ENCODE measurements at places on chromosomes 2 and 18.
A peak's percentile ranks its signal among the peaks of the same experiment; 100 is the strongest.

DNA sequence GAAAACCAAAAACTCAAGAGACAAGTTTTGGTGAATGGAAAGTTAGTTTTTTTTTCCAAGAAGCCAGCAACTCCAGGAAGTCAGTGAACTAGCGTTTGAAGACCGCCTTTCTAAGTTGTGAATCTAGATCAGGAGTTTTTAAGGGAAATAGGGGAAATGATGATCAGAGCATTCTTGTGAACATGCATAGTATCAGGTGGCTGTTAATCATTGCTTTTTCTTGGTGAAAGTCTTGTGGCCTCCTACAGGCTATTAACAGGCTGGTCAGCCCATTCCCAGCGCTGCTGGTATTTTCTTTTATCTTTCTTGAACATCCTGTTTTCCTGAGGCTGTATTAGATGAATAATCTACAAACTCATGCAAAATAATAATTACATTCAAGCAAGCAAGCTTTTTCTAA lies 155.8 kb downstream of the PTPRM start:
- no peak for DNase-seq

GRCh38 chr18:7601246-7601615 lies 34.1 kb downstream of the PTPRM start:
- DNase-seq: no peak

- no peak for DNase-seq
Measured at GRCh38 chr2:201349601-201350000, 7.5 kb downstream of the FLACC1 start.

- DNase-seq: no peak
Measured at GRCh38 chr18:46257366-46257765, 153.2 kb downstream of the HAUS1 start.

DNA sequence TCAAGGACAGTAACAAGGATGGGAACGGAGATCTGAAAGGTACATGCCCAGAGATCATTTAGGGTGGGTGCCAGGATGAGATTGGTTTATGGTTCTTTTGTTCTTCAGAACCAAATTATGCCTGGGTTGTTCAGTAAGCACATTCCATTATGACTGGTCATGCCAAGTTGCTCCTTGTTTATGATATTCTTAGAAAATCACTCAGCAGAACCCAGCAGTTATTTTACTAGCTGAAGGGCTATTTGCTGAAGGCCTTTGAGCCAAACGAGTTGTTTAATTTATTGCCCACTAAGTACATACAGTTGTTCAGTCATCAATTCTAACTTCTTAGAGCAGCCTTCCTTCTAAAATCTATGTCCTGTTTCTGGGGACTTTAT lies 635 bp downstream of the SLC3A1 start:
- no peak for DNase-seq

GRCh38 chr2:46123013-46123412 lies 174.2 kb upstream of the EPAS1 start:
- no peak for DNase-seq

GRCh38 chr2:240990266-240990529 lies 8.2 kb upstream of the SNED1 start:
- no peak for DNase-seq

DNA sequence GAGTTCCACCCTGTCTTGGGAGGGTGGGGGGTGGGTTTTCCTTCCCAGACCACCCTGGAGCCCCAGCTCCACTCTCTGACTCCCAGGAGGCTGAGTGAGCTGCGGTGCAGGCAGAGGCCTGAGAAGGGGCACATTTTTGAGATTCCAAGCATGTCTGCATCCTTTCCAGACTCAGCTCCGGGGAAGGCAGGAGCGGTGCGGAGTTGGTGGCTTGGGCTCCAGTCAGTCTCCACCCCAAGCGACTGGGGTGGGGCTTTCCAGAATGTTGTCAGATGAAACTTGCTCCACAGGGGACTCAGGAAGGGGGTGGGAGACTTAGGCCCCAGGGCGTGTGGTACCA lies 44.2 kb upstream of the HS6ST1 start:
- no peak for DNase-seq

DNA sequence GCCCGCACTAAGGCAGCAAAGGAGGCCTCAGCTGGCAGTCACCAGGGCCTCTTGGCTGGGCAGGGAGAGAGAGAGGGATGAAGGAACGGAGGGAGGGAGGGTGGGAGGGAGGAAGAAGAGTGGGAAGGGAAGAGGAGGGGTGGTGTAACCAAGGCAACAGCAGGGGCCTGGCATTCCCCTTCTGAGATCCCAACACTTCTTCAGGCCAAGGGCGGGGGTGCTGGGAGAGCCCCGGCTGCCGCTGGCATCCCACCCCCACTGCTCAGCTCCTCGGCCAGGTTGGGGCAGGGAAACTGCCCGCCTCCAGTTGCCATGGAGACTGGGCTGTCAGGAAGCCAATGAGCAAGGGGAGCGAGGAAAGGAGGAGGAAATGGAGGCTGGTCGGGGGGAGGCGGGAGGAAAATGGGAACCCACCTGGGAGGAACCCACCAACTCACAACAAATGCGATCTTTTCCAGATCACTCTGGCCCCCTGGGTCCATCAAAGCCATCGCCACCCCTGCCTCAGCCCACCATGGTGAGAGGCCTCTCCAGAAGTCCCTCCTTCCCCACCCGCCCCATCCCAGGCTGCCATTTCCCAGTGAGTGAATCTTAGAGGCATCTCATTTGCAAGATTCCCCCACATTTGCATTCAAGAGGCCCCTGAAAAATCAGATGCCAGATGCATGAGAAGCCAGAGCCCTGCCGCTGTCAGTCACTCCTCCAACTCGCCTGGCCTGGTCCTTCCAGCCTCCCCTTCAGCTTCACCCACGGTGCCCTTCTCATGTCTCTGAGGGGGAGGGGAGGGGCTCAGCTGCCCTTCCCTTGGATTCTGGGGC lies 12.4 kb downstream of the SH2D6 start:
- no peak for DNase-seq

DNA sequence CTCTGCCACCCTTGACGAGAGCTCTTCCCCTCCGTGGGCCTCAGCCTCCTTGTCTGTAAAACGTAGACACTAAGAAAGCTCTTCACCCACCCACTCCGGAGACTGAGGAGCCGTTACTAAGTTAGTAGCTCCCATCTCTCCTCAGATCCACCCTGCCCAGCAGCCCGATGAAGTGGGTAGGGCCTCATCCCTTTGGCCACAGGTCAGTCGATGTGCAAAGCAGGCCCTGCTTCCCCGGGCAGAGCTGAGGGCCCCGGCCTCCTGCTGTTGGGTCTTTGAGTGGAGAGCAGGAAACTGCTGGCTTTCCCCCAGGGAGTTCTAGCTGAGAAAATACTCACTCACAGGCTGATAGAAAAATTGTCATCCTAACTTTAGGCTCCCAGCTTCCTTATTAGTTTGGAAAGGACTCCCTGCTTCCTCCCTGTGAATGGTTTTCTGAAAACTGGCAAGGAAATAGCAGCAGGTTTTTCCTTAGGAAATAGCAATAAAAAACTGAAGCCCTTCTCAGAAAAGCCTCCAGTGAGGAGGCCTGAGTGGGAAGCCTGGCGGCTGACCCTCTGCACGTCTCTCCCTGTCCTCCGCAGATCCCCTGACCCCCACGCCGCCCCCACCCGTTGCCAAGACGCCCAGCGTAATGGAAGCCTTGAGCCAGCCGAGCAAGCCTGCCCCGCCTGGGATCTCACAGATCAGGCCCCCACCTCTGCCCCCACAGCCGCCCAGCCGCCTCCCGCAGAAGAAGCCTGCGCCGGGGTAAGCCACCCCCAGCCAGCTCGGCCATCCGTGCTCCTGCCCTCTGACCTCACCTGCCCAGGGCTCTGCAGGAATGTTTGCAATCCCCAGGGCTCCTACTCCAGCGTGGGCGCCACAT lies 30.2 kb downstream of the ITGB1BP1 start:
- no peak for DNase-seq

GRCh38 chr18:11688972-11689668 lies at the start of gene GNAL:
TSS of gene GNAL (plus strand) at chr18:11689264. CDS start at chr18:11689564, 300 bp downstream.
- peak; percentile 42 for DNase-seq

- no peak for DNase-seq
Measured at GRCh38 chr2:175854665-175855064, 147.4 kb downstream of the LNPK start.

DNA sequence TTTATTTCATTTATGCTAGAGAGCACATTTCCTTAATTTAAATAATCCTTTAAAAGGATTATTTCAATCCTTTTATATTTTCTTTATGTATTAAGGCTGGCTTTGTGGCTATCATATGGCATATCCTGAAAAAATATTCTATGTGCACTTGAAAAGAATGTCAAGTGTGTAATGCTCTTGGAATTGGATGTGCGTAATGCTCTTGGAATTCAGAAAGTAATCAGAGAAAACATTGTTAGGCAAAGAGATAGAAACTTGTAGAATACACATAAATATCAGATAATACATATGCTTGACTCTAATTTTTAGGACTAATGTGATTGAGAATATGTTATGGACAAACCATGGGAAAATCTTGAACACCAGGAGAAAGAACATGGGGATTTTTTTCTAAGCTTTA lies 197.5 kb upstream of the COL3A1 start:
- DNase-seq: no peak

DNA sequence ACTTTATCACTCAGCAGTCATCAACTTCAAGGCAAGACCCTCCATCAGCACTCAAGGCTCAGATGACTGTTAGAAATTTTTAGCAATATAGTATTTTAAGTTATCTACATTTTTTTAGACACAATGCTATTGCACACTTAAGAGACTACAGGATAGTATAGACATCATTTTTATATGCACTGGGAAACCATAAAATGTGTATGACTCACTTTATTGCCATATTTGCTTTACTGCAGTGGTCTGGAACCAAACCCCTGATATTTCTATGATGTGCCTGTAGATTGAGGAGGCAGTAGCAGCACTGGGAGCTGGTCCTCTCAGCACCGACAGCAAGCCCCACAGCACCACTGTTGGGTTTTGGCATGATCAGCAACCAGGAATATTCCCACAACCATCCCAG lies 264.8 kb upstream of the HNRNPA3 start:
- no peak for DNase-seq

DNA sequence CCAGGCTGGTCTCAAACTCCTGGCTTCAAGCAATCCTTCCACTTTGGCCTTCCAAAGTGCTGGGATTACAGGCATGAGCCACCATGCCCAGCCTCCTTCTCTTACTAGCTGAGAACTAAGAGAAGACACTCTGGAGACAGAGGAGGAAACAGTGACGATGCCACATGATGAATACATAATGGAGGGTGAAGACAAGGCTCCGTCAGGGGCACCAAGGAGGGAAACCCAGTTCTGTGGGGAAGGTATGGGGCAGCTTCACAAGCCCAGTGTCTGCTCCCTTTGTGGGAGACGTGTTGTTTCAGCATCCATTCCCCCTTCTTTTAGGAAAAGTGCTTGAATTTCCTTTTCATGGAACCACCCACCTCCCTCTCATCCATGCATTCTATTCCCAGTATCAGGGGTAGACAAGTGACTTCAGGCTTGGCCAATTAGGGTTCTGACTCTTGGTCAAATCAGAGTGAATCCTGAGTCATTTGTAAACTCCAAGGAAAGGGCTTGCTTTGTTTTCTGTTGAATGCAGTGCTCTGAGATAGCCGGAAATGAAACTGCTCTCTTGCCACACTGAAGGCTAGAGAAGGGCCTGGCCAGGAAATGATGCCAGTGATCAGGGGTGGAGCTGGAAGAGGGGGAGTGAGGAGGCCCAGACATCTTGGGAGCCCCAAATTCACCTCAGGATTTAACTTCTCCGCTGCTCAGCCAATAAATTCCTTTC lies 23.7 kb downstream of the TMEM127 start:
- no peak for DNase-seq

GRCh38 chr18:58866773-58867150 lies 2.1 kb downstream of the ZNF532 start:
- no peak for DNase-seq

DNA sequence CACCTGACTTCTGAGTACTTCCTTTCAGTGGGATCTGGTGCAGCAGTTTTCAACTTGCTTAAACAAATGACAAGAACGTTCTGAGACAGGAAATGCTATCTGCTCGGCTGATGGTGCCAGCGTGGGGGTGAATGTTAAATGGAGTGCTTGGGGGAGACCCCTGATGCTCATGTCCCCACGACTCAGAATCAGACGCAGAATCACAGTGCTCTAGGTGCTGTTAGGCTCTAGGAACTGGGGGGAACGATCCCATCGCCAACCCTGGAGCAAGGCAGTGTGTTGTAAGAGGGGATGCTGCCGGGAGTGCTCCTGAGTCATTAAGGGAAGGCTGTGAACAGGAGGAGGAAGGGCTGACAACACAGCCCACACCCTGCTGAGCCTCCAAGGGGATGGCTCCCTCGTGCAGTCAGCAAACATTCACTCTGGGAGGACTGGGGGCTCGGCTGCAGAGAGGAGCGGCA lies 34.1 kb upstream of the KCNF1 start:
- DNase-seq: no peak

- peak; percentile 79 for DNase-seq
Measured at GRCh38 chr2:237923481-237924163, 43.2 kb upstream of the UBE2F start.

- no peak for DNase-seq
Measured at GRCh38 chr2:17146358-17146757, 371.9 kb downstream of the RAD51AP2 start.

- DNase-seq: no peak
Measured at GRCh38 chr18:9811978-9812377, 73.8 kb upstream of the TXNDC2 start.

- DNase-seq: peak; percentile 18
Measured at GRCh38 chr2:36507408-36507812, 90.6 kb downstream of the FEZ2 start.

- DNase-seq: no peak
Measured at GRCh38 chr2:190986221-190986953, 27.6 kb downstream of the STAT1 start.

GRCh38 chr2:191441496-191442214 lies 196.5 kb downstream of the MYO1B start:
- DNase-seq: no peak

DNA sequence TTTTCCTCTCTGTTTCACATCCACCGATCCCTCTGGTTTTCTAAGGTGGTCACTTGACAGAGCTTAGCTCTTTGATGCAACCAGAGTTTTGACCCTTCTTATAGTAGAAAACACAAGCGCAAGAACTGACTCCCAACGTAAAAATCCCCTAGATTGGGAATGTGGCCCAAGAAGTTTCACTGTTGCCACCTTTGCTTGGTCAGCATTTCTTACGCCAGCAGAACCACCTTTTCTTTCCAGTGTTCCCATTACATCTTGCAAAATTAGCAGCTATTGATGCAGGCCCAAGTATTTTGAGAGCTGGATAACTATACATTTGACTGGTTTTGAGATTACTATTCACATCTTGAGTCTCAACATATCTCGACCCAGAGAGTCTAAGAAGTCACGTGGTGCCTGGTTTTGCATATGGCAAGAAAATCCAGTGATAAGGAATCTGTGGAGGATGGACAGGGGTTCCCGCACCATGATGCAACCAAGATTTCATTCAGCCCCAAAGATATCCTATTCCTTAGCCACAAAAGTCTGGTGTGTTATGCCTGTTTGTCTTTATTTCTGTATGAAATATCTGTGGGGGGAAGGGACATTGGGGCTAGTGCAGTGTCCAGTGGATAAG lies 37.9 kb downstream of the FBLN7 start:
- no peak for DNase-seq

DNA sequence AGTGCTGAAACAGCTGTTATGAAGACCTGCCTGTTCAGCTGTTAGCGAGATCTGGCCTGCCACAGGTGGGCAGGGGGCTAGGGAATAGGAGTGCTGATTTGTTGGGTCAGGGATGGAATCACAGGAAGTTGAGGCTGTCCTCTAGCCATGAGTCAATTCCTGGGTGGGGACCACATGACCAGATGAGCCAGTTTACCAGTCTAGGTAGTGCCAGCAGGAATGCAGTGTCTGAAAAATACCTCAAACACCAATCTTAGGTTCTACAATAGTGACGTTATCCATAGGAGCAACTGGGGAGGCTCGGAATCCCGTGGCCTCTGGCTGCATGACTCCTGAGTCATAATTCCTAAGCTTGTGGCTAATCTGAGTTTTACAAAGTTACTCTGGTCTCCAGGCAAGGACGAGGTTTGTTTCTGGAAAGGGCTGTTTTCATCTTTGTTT lies 44.9 kb downstream of the DYSF start:
- no peak for DNase-seq

- no peak for DNase-seq
Measured at GRCh38 chr18:74450626-74451025, 6.5 kb downstream of the DIPK1C start.
